ENCODE measurements at places on chromosomes 6 and 20.
A peak's percentile ranks its signal among the peaks of the same experiment; 100 is the strongest.

GRCh38 chr20:54920491-54920890 lies 445.1 kb downstream of the DOK5 start:
- DNase-seq = no peak

DNA sequence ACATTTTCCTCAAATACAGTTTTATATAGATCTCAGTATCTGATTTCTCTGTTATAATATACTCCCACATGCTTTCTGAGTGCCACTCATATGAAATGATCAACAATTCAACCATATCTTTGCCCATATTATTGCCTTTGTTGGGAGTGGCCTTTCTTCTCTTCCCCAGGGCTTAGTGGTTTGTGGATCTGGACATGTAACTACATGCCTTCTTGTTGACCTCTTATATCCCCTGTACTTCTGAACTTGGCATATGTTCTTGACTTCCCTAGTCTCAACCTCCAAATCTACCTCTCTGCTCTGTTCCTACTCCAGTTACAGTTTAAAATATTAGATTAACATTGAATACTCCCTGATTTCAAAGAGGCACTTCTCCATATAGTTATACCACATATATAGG lies 34.3 kb upstream of the PRIM2 start:
- DNase-seq = no peak

DNA sequence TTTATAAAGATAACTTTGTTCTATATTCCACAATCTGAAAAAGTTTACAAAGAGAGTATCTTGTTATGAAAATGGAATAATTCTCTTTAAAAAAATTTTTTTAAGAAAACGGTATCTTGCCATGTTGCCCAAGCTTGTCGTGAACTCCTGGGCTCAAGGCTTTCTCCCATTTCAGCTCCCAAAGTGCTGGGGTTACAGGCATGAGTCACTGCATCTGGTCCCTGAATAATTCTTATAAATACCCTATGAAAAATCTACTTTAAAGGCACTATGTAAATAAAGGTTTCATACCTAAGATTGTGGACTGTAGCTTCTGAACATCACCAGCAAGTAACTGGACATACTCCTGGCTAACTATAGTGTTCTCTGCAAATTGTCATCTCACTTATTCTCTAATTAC lies 60.3 kb downstream of the SAMD3 start:
- no peak for DNase-seq

- peak; percentile 46 for DNase-seq
These were observed 39.2 kb upstream of the KCNG1 start for GRCh38 chr20:51062065-51062464.

DNA sequence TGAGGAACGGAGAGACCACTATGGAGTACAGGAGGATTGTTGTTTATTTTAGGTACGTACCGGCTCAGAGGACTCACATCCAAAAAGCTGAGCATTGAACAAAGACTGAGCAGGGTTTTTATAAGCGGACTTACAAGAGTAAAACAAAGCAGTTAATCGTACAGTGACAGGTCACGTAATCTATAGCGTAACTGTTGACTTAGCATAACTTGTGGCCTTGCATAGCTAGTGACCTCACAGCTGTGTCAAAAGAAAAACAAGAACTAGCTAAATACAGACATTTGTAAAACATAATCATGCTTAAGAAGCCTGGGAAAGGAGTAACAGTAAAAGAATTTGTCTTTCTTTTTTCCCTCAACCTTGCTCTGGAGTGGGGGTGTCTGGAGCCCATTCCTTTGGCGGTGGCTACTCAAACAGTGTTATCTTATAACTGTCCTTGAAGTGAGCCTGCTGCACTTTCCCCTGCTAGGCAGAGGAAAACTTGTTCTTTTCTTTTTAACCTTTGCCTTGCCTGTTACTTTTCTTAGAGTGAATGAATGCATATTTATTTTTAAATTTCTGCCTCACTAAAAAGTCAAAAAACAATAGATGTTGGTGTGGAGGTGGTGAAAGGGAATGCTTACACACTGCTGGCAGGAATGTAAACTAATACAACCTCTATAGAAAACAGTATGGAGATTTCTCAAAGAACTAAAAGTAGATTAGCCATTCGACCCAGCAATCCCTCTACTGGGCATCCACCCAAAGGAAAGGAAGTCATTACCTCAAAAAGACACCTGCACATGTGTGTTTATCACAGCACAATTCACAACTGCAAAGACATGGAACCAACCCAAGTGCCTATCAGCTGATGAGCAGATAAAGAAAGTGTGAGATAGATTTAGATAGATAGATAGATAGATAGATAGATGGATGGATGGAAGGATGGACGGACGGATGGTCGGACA lies 109.0 kb downstream of the TAF4 start:
- DNase-seq = no peak

GRCh38 chr6:163708466-163708865 lies 293.9 kb downstream of the QKI start:
- no peak for DNase-seq
